ENCODE measurements at places on chromosomes 2 and 18. TPM values are rescaled to one million over a fixed set of nuclear protein-coding genes. Genes with fewer than 3 reads are reported as not detected.

- H3K4me3 ChIP-seq, result peak overlapping the region; percentile 61
- H3K4me1 ChIP-seq, result peaks cover 7% of the 10 kb centered on the region
These were observed 152.9 kb downstream of the SPP2 start for GRCh38 chr2:234203135-234203984.

- H3K36me3 ChIP-seq, result peaks cover 8% of the 10 kb centered on the region
- H3K4me1 ChIP-seq, result peaks cover 16% of the 10 kb centered on the region
- no peak overlapping the region for H3K4me3 ChIP-seq
- no peak overlapping the region for H3K27ac ChIP-seq
- no peaks in the 10 kb centered on the region for H3K27me3 ChIP-seq
- no peak for DNase-seq
These were observed 135.1 kb downstream of the GFPT1 start for GRCh38 chr2:69251943-69252342.

TMEM17 gene
- total RNA-seq, result 2.6 TPM

SFXN5 gene
- 8.0 TPM for total RNA-seq

GRCh38 chr18:10751653-10752052, 225.8 kb downstream of the NAPG start:
- no peak overlapping the region for H3K4me3 ChIP-seq
- H3K27me3 ChIP-seq, result no peaks in the 10 kb centered on the region
- H3K36me3 ChIP-seq, result no peaks in the 10 kb centered on the region
- no peak overlapping the region for H3K27ac ChIP-seq

- H3K27me3 ChIP-seq, result no peaks in the 10 kb centered on the region
- peaks cover 26% of the 10 kb centered on the region for H3K4me1 ChIP-seq
- H3K27ac ChIP-seq, result peak overlapping the region; percentile 90
- H3K4me3 ChIP-seq, result peak overlapping the region; percentile 1
- peaks cover 20% of the 10 kb centered on the region for H3K36me3 ChIP-seq
- peak; percentile 95 for DNase-seq
These were observed 48.5 kb downstream of the SOCS6 start for GRCh38 chr18:70337139-70337972.

CD226 gene
- total RNA-seq, result 2.6 TPM

GRCh38 chr2:105919826-105920225, 175.1 kb downstream of the NCK2 start:
- peaks cover 8% of the 10 kb centered on the region for H3K27me3 ChIP-seq
- peaks cover 6% of the 10 kb centered on the region for H3K36me3 ChIP-seq
- H3K4me1 ChIP-seq, result peaks cover 9% of the 10 kb centered on the region
- DNase-seq, result peak; percentile 50

DNA sequence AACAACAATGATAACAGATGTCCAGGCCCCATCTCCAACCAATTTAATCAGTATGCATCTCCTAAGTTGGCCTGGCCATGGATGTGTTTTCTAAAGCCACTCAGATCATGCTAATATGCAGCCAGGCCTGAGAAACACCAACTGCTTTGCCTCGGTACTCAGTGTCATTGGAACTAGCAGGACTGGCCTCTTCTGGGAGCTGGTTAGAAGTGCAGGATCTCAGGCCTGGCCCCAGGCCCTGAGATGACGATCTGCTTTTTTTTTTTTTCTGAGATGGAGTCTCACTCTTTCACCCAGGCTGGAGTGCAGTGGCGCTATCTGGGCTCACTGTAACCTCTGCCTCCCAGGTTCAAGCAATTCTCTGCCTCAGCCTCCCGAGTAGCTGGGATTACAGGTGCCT, 69.1 kb downstream of the IRS1 start:
- no peak overlapping the region for H3K4me3 ChIP-seq
- H3K36me3 ChIP-seq, result peaks cover 12% of the 10 kb centered on the region
- H3K4me1 ChIP-seq, result no peaks in the 10 kb centered on the region
- no peaks in the 10 kb centered on the region for H3K27me3 ChIP-seq
- no peak for DNase-seq
- no peak overlapping the region for H3K27ac ChIP-seq

DNA sequence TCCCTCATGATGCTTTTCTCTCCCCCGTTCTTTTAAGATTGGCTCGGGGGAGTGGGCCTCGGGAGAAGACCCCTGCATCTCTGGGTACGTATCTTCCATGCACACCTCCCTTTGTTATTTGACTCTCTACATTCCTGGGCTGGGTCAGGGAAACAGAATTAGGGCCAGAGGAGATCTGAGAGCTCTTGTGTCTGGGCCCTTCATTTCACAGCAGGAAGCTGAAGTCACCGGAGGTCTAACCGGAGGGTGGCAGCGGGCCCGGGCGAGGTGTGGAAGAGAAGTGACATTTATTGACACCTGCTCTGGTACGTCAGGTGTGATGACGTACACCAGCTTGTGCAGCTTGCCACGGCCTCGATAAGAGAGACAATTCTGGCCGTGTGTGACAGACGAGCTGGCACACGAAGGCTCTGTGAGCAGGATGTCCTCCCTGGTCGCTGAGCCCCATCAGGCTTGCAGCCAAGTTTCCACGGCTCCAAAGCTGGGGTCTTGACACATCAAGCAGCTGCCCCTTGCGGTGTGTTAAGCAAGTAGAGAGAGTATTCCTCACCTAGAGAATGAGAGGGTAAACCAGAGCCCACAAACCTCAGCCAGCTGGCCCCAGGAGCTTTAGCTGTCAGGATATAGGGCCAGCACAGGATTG, 30.4 kb downstream of the TOGARAM2 start:
- no peak overlapping the region for H3K27ac ChIP-seq
- no peak overlapping the region for H3K4me3 ChIP-seq
- no peak for DNase-seq
- H3K27me3 ChIP-seq, result no peaks in the 10 kb centered on the region
- no peaks in the 10 kb centered on the region for H3K36me3 ChIP-seq

DNA sequence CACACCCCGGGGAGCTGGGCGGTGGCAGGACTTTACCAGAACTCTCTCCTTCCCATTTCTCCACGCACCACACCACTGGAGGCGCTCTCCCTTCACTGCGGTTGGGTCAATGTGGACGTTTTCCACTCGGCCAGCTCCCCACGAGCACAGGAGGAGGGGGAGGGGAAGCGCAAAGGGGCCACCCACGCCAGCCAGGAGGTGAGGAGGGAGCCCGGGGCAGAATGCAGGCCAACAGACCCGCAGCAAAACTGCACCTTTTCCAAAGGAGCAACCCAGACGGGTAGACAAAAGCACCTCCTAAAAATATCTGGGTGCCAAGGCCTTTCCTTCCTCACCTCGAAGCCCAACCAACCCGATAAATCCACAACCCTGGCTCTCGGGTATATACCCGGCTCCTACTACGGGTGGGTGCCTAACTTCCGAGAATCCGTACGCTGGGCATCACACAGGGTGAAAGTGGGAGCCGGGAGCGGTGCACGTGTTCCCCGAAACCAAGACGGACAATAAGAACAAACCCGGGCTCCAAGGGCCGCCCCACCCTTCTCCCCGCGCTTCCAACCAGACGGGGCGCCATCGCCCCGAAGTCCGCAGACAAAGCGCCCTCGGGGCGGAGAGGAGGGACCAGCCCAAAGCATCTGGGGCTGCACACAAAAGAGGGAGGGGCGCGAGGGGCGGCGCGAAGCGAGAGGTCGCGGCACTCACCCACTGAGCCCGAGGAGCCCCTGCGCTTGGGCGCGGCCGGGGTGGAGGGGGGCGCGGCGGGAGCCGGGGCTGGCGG, 1.0 kb downstream of the RTN4 start:
- peak overlapping the region; percentile 99 for H3K27ac ChIP-seq
- peaks cover 28% of the 10 kb centered on the region for H3K4me1 ChIP-seq
- DNase-seq, result peak; percentile 80
- H3K27me3 ChIP-seq, result no peaks in the 10 kb centered on the region

DNA sequence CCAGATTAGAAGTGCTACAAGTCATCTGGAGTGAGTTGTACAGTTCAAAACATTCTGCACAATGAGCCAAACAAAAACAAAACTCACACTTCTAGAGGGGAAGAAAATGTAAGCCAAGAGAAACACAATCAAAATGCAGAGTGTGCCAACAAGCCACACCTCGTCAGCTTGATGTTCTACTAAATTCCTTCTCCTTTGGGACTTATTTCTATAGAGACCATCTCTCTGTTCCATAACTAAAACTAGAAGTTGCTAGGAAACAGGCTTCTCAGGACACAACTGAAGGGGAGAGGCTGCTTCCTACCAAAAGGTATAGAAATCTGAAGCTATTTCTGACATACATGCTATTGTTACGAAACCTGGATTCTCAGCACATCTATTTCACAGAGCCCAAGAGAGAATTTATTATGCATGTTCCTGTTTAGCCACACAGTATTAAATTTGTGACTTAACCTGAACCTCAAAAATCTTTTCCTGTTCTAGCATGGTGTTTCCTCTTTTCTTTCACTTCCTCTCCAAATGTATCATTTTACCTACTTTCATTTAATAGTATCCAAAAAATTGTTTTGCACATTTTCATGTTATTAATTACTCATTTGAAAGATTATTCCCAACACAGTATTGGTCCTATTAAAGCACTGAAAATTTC, 211.4 kb upstream of the CCDC150 start:
- peaks cover 7% of the 10 kb centered on the region for H3K36me3 ChIP-seq
- no peak overlapping the region for H3K27ac ChIP-seq
- no peaks in the 10 kb centered on the region for H3K27me3 ChIP-seq
- peak; percentile 4 for DNase-seq

DNA sequence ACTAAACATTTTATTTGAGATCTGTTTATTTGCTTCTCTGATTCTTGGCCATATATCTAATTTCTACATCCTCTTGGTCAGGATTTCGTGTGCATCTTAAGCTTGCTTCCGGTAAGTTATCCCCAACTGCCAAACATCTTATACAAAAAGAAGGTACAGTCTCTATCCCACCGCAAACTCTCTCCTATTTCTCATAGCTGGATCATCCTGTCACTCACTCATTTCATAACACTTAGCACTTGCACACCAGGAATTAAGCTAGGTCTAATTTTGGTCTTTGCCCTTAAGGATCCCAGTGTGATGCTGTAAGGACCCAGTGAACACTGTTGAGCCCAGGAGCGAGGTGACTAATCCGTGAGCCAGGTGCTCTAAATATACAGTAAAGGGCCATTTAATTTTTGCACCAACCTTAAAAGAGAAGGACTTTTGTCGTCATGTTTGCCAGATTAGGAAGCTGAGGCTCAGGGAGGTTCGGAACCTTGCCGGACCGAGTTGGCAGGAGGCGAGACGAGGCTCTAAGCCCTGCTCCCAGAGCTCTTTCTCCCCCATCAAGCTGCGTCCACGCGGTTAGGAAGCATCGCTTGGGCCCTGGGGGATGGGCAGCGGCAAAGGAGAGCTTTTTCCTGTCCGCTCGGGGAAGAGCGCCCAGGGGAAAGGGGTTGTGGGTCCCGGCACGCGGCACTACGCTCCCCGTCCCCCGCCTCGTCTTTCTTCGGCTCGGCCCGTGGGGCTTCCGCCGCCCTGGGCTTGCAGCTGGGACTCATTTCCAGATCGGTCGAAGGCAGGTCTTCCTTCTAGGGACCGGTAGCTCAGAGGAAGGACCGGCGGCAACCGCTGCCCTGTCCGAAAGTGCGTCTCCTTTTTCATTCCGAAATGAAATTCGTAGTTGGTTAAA, 4.1 kb upstream of the ITPRIPL1 start:
- peak overlapping the region; percentile 70 for H3K4me3 ChIP-seq
- H3K27ac ChIP-seq, result no peak overlapping the region
- H3K36me3 ChIP-seq, result no peaks in the 10 kb centered on the region
- peaks cover 70% of the 10 kb centered on the region for H3K27me3 ChIP-seq
- peaks cover 10% of the 10 kb centered on the region for H3K4me1 ChIP-seq
- DNase-seq, result no peak

OR6B2 gene
- total RNA-seq, result not detected

DNA sequence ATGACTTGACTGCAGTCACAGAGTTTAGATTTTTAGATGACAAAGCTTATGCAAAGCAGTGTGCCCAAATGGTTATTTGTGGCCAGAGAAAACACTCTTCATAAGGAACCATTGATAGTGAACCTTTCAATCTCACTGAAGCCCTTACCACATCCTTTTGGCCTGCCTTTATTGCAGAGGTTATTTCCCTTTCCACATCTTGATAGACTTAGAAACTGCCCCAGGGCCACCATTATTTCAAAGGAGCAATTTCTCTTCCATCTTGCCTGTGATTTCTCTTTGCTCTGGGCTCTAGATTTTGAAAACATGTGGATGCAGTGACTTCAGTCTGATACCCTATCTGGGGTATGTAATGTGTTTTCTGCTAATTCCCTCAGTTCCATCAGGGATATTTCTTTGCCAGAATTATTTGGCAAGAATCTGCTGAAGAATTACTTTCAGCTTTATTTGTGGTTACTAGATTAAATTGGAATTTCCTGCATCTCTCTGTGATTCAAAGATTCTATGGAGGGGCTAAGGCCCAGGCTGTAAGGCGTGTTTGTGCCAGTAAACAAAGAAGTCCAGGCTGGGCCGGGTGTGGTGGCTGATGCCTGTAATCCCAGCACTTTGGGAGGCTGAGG, 51.0 kb downstream of the MOGAT1 start:
- H3K36me3 ChIP-seq, result no peaks in the 10 kb centered on the region
- no peak overlapping the region for H3K4me3 ChIP-seq
- no peaks in the 10 kb centered on the region for H3K27me3 ChIP-seq
- DNase-seq, result no peak
- no peaks in the 10 kb centered on the region for H3K4me1 ChIP-seq
- H3K27ac ChIP-seq, result no peak overlapping the region

GRCh38 chr2:173401716-173402326, 47.1 kb downstream of the CDCA7 start:
- H3K36me3 ChIP-seq, result no peaks in the 10 kb centered on the region
- H3K27me3 ChIP-seq, result peaks cover 64% of the 10 kb centered on the region
- no peak overlapping the region for H3K27ac ChIP-seq
- peaks cover 16% of the 10 kb centered on the region for H3K4me1 ChIP-seq
- peak overlapping the region; percentile 6 for H3K4me3 ChIP-seq

FECH gene
- total RNA-seq, result 23.4 TPM

DNA sequence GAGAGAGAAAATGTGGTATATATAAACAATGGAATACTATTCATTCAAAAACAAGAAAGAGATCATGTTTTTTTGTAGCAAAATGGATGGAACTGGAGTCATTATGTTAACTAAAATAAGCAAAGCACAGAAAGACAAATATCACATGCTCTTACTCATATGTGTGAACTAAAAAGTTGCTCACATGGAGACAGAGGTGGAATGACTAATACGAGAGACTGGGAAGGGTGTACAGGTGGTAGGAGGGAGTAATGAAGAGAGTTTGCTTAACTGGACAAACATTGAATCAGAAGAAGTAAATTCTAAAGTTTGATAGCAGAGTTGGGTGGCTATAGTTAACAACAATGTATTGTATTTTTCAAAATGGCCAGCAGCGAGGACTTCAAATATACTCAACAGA, 1080.7 kb upstream of the CHAC2 start:
- H3K36me3 ChIP-seq, result no peaks in the 10 kb centered on the region
- H3K27ac ChIP-seq, result no peak overlapping the region
- H3K4me3 ChIP-seq, result no peak overlapping the region
- DNase-seq, result peak; percentile 1

GRCh38 chr2:133642791-133643191, 74.5 kb upstream of the NCKAP5 start:
- no peak for DNase-seq
- no peaks in the 10 kb centered on the region for H3K36me3 ChIP-seq
- no peaks in the 10 kb centered on the region for H3K4me1 ChIP-seq
- no peak overlapping the region for H3K27ac ChIP-seq
- H3K27me3 ChIP-seq, result no peaks in the 10 kb centered on the region
- H3K4me3 ChIP-seq, result no peak overlapping the region

All from MCF 10A (cell line).